ENCODE measurements at places on chromosomes 7 and 10.

DNA sequence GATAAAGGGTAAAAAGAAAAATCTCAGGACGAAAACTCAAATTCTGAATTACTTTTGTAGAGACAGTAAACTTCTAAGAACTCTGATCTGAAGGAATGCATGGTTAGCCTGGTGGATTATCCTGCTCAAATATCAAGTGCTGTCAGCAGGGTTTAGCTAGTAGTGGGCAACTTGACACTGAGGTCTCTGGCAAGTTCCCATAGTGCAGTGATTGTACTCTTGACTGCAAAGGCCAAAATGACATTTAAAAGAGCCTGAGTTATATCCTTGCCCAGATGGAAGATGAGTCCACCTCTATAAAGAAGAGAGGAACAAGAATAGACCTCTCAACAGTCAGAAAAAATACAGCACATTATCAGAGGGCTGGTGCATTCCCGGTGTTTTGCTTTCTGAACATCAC, 304.5 kb upstream of the IMMP2L start:
- H3K4me1 ChIP-seq, result peaks cover 11% of the 10 kb centered on the region
- no peaks in the 10 kb centered on the region for H3K36me3 ChIP-seq
- no peak overlapping the region for H3K4me3 ChIP-seq
- H3K27me3 ChIP-seq, result no peaks in the 10 kb centered on the region
- no peak overlapping the region for H3K27ac ChIP-seq
- DNase-seq, result no peak

DNA sequence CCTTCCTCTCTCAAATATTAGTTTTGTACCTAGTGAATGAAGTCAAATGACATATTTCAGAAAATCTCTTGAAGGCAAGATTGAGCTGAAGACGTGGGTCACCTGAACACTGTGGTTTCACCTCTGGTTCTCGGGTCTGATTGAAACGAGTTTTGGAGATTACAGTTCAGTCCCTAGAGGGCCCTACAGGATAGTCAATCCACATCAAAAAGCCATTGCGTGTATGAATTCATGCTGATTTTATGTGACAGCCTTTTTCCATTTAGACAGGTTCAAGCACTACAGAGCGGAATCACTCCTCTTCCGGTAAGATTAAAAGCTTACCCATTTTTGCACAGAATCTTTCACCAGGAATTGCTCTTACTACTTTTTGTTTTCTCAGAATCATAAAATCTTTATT, 62.2 kb downstream of the VIM start:
- no peak overlapping the region for H3K4me3 ChIP-seq
- no peak overlapping the region for H3K27ac ChIP-seq
- no peaks in the 10 kb centered on the region for H3K36me3 ChIP-seq
- no peak for DNase-seq
- H3K27me3 ChIP-seq, result no peaks in the 10 kb centered on the region
- H3K4me1 ChIP-seq, result no peaks in the 10 kb centered on the region

GRCh38 chr10:126732308-126732707, 61.8 kb upstream of the C10orf90 start:
- no peaks in the 10 kb centered on the region for H3K27me3 ChIP-seq
- DNase-seq, result no peak
- no peaks in the 10 kb centered on the region for H3K4me1 ChIP-seq
- no peak overlapping the region for H3K27ac ChIP-seq
- H3K36me3 ChIP-seq, result no peaks in the 10 kb centered on the region

- H3K36me3 ChIP-seq, result no peaks in the 10 kb centered on the region
- H3K27me3 ChIP-seq, result no peaks in the 10 kb centered on the region
- no peak overlapping the region for H3K27ac ChIP-seq
- no peak for DNase-seq
- H3K4me3 ChIP-seq, result no peak overlapping the region
Measured at GRCh38 chr10:111390813-111391563, 314.2 kb downstream of the ADRA2A start.
